ENCODE measurements at places on chromosomes 6 and 20.

- DNase-seq: no peak
These were observed 112.2 kb downstream of the INSM1 start for GRCh38 chr20:20480126-20480525.

DNA sequence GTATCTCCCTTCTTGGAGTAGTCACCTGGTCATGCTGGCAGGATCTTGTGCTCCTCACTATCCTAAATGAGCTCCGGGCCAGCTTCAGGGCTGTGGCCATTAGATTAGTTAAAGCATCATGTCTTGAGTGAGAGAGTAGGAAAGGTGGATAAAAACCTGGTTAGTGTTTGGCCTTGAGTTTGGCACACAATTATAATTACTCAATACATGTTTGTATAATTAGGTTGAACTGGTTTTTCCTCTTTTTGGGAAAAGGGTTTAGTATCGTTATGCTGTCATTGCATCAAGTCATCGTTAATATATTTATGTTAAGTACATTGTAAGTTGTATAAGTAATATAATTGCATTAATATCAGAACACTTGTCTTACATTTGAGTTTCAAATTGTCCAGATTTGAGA lies 126.3 kb downstream of the CDKAL1 start:
- no peak for DNase-seq

DNA sequence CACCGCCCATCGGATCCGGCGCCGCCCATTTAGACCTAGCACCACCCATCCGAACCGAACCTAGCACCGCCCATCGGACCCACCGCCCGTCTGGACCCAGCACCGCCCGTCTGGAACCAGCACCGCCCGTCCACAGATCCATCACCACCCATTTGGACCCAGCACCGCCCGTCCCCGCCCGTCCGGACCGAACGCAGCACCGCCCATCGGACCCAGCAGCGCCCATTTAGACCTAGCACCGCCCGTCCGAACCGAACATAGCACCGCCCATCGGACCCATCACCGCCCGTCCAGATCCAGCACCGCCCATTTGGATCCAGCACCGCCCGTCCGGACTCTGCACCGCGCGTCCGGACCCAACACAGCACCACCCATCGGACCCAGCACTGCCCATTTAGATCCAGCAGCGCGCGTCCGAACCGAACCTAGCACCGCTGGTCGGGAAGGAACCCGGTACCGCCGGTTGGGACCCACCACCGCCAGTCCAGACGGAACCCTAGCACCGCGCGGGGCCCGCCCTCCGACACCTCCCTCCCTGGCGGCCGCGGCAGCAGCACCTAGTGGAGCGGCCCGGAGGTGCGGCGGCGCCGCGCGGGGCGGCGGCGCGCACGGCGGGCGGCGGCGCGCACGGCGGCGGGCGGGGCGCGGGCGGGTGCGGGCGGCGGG lies 348 bp upstream of the AFDN start:
- DNase-seq: peak; percentile 55

DNA sequence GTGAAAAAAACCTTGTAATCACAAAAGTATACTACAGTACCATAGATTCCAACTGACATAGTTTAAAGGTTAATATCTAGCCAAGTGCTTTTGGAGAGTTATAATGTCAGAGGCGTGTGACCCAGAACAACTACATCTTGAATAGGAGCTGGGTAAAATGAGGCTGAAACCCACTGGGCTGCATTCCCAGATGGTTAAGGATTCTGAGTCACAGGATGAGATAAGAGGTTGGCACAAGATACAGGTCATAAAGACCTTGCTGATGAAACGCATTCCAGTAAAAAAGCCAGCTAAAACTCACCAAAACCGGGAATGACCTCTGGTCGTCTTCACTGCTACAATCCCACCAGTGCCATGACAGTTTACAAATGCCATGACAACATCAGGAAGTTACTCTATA lies 22.4 kb upstream of the KIAA0408 start:
- no peak for DNase-seq

- DNase-seq: no peak
These were observed 23.8 kb upstream of the MTHFD1L start for GRCh38 chr6:150841697-150842096.

DNA sequence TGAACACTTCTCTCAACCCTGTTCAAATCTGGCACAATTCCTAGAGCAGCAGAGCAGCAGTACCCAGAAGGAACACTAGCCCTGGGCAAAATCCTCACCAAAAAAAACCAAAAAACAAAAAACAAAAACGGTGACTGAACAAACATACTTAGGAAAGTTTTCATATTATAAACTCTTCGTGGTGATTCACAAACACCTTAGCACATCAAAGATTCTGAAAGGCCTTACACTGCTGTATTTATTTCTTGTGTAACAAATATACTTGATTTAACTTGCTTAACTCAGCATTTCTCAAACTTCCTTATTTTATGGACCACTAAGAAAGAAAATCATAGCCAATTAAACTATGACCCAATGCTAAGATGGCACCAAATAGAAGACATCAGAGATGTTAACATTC lies 57.8 kb upstream of the RREB1 start:
- no peak for DNase-seq

- DNase-seq: no peak
These were observed 151.5 kb upstream of the LRFN2 start for GRCh38 chr6:40738551-40739193.

DNA sequence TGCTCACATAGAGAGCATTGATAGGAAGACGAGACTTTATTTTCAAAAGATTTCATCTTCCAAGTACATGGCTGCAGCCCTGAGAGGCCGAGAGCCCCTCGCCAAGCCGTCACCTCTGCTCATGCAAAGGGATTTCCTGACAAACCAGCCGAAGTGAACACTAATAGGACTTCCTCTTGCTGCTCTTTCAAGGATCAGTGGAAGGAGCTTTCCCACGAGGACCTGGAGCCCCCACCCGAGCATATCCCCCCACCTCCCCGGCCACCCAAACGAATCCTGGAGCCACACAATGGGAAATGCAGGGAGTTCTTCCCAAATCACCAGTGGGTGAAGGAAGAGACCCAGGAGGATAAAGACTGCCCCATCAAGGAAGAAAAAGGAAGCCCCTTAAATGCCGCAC lies 69.3 kb downstream of the PTPN1 start:
- DNase-seq: no peak

DNA sequence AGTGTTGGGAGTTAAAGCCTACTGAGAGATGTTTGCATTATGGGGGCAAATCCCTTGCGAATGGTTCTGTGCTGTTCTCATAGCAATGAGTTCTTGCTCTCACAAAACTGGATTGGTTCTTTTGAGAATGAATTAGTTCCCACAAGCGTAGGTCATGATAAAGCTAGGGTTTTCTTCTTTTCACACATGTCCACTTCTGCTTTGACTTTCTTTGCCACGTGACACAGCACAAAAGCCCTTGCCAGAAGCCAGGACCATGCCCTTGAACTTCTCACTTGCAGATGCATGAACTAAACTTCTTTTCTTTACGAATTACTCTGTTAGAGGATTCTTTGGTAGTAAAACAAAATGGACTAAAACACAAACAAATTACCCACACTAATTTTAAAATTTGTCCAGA lies 922.8 kb downstream of the EPHA7 start:
- DNase-seq: no peak

DNA sequence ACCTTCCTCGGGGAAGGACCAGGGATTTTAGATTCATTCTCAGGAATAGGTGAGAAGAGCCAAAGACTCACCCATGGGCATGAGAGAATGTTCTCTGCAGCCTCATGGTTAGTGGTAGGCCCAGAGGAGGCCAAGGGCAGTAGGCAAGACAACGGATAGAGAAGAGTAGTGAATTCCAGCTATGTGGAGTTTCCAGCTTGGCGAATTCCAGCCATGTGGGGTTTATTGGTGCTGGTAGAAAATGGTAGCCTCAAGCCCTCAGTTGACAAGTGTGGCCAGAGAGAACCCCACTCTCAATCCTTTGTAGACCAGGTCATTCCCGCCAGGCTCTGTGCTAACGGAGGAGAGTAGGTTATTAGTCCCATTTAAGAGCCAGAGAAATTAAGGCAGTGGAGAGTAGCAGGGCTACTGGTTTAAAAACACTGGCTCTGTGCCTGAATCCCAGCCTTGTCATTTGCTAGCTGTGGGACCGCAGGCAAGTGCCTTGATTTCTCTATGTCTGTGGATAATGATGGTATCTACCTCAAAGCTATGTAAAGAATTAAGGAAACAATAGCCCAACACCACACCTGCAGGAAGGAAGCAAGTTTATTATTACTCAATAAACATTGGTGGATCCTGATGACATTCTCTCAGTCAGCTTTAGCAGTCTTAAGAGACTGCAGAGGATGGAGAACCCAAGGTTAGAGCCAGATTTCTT lies 2.0 kb upstream of the SLC9A8 start:
- no peak for DNase-seq

DNA sequence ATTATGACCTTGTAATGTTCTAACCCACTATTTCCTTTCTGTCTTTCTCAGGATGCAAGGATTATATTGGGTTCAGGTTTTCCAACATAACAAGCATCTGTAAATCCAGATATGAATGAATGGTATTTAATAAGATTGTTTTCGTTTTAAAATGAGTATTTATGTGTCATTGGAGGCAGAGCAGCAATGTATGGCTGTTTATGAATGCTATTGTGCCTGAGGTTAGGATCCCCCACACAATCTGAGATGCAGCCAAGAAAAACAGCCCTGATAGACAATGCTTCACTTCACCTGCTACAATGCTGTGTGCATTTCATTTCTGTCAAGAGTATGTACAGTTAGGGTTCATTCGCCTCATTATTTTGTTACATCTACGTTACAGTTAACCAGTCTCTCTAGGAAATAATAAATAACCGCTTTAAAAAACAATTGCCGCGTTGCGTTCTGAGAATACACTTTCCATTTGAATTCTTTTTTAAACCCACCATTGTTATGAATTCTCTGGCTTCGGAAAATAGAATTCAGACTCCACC lies 19.6 kb downstream of the TFAP2A start:
- no peak for DNase-seq

DNA sequence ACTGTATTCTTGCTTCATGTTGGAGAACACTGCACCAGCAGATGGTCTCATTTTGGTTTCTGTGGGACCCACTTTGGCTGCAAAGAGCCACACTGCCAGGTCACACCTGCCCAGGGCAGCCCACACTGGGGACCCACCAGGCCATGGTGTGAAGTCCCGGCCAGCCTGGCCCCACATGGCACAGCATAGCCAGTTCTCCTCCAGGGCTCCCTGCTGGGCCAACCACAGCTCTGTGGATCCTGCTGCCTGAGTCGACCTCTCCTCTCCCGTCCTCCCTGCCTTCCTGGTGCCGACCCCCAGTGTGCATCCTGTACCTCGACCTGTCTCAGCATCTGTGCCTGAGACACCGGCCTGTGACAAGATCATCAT lies 3.0 kb downstream of the ARFRP1 start:
- no peak for DNase-seq

DNA sequence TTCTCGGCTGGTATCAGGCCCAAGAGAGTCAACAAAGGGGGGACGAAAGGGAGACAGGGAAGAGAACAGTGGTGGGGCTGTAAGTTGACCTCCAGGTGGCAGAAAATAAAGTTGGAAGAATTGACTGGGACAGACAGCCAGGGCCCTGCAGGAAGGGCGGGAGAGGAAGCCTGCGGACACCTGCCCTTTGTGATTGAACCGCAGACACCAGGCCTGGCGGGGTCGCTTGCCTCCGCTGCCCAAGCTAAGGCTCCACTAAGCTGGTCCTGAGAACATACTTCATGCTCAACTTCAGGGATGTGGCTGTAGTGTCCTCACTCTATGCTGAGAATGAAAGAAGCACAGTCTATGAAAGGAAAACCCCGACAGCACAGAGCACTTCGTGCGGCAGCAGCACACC lies 53.8 kb downstream of the RPP40 start:
- DNase-seq: no peak

GRCh38 chr20:10504608-10504993 lies 69.5 kb downstream of the SLX4IP start:
- DNase-seq: no peak

GRCh38 chr20:62773845-62774714 lies 22.2 kb upstream of the MRGBP start:
- no peak for DNase-seq

Measured in T-helper 22 cell (primary cell).